ENCODE measurements at places on chromosomes 4 and X.

DNA sequence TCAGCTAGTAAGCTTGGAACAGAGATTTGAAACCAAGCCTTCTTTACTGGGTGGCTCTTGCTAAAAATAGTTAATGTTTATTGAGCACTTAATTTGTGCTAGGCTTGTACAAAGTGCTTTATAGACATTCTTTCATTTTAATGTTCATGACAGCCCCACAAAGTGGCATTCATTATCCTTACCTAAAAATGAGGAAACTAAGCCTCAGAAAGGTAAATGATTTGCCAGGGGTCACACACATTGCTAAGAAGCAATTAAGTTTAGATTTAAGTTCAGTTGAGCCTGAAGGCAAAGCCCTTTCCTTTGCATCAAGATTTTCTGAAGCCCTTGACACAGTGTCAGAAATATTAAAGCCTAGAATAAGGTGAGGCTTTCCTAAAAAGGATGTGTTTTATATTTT, 327.5 kb upstream of the FGF13 start:
- no peak for DNase-seq

GRCh38 chr4:183843248-183843671, 61.8 kb upstream of the STOX2 start:
- DNase-seq, result no peak

GRCh38 chr4:1521821-1522361, 115.6 kb upstream of the NKX1-1 start:
- no peak for DNase-seq

- no peak for DNase-seq
Observed at GRCh38 chr4:87151730-87152129, 68.7 kb downstream of the KLHL8 start.

GRCh38 chr4:149017002-149017734, 575.0 kb upstream of the NR3C2 start:
- DNase-seq, result no peak

- DNase-seq, result no peak
Observed at GRCh38 chr4:18815081-18815778, 793.7 kb upstream of the LCORL start.

GRCh38 chr4:100517864-100518341, at the start of gene EMCN:
TSS of gene EMCN (minus strand) at chr4:100518022. CDS start at chr4:100517914, 108 bp downstream.
- no peak for DNase-seq

- DNase-seq, result no peak
Observed at GRCh38 chrX:131399678-131400428, 110.7 kb upstream of the IGSF1 start.

DNA sequence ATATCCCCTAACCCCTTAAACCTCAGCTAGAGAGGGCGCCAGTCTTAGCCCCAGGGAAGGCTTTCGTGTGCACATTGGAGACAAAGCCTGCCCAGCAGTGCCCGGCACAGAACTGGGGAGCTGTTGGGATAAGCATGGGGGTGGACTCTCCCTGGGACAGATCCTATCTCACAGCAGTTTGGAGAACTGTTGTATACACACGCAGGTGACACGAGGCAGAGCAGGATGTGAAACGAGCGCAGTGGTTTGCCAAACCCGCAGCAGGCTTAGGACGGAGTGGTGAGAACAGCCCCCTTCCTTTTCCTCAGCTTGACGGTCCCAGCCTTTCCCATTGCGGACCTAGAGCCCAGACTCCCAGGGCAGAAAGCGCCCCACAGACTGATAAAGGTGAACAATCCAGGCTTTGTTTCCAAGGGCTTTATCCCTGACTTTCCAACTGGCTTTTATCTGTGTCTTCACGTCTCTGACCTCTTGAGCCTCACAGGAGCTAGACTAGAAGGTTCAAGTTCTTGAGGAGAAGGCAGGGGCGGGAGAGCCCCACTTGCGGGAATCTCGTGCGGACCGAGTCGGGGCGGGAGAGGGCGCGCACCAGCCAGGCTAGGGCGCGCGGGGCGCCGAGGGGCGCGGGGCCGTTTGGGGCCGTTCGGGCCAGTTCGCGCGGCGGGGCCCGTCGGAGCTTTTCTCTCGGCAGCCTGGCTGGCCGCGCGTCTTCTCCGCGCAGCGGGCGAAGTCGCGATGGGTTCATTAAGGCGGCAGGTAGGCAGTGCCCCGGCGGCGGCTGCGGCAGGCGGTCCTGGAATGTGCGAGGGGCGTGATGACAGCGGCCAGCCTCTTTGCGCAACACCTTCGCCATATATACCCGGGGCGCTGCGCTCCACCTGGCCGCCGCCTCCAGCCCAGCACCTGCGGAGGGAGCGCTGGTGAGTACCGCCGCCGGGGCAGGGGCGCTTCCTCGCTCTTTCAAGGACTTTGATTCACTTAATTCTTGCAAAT, at the start of gene SLC34A2:
Gene SLC34A2 (plus strand): TSS at position 881 of the 993 bp plus-strand sequence. CDS start 6,650 bp downstream, outside the sequence.
- no peak for DNase-seq

DNA sequence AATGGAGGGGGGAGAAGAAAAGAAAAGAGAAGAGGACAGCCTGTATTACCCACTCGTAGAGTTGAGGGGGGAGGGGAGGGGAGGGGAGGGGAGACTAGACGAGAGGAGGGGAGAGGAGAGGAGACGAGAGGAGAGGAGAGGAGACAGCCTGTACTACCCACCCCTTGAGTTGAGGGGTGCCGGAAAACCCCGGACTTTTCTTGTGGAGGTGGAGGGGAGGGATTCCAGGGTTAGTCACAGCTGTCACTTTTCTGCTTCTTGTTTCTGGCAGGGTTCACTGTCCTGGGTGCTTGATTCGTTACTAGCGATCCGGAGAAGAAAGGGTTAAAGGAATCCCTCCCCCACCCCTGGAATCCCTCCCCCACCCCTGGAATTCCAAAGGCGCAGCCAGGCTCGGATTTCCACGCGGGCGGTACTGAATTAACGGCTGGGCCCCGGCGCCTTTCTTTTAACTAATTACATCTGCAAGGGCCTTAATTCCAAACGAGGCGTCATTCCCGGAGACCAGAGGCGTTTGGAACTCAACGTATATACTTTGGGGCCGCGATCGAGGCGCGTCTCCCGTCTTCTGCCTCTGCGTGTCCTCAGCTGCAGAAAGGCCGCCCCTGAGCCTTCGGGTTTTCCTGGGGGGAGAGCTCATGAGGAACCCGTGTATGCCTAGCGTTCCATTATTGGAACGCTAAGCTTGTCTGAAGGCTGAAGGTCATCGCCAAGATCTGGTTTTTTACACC, 20.1 kb upstream of the CSF2RA start:
- DNase-seq, result no peak

GRCh38 chr4:126705266-126705665, 927.5 kb upstream of the INTU start:
- no peak for DNase-seq

DNA sequence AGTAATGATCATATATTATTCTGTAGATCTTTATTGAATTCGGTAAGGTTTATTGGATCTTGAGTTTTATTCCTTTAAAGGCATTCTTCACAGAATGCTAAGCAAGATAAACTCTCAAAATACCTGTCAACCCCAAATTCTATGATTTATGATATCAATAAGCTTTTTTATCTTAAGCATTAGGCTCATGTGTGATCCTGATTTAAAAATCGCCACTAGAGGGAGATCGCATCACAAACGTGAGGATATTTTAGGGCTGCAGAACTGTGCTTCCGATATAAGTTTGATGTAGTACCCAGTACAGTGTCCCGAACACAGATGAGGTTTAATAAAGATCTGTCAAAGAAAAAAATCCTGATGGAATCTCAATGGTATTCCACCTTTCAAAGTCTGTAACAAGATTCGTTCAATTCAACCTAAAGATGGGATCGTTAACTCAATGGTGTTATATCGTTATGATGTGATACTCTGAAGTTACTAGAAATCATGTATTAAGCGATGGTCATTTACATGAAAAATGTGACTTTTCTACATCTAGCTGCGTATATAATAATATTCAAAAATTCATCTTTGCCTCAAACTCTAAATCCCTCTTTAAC, 169.0 kb downstream of the CORIN start:
- DNase-seq, result peak; percentile 12

DNA sequence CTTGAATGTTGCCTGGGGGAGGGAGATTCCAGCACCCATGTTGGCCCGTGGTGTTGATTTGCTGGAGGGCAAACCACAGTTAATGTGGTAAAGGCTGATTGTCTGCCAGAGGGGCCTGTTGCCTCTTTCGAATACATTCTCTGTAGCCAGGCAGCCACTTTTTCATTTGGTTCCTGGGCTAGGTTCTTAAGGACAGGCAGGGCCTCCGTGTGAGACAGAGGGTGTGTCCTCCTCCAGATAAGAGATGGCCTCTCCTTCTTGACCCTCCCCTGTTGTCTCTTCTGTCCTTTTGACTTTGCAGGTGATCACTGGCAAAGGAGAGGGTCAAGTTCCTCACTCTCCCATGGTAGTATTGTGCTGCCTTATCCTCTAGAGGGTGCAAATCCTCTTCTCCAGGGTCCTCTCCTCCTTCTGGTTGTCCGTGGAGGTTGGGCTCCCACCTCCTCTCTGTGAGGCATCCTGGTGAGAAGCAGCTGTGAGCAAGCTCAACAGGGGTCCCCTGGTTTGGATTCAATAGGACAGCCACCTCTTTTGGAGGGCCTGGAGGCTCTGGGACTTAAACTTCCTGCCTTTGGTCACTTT, 44.9 kb downstream of the ZNF182 start:
- no peak for DNase-seq

- DNase-seq, result no peak
Observed at GRCh38 chr4:123659262-123659661, 262.7 kb downstream of the SPRY1 start.

GRCh38 chr4:104593019-104593418, 98.3 kb upstream of the CXXC4 start:
- DNase-seq, result no peak

DNA sequence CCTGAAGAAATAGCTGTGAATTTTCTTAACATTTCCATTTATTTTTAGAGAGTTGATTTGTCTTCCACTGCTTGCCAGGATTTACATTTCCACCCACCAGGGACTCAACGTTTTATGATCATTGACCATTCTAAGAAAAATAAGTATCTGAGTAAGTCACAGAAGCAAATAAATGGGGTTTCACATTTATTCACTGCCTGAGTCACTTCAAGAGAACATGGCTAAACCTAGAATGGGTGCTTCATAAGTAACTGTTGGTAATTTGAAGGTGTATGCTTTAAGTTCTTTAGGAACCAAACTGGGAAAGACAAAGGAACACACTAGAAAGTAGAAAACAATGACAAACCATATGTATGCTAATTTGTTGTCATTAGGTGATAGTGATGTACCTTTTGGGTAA, 43.2 kb upstream of the GRIA3 start:
- no peak for DNase-seq

DNA sequence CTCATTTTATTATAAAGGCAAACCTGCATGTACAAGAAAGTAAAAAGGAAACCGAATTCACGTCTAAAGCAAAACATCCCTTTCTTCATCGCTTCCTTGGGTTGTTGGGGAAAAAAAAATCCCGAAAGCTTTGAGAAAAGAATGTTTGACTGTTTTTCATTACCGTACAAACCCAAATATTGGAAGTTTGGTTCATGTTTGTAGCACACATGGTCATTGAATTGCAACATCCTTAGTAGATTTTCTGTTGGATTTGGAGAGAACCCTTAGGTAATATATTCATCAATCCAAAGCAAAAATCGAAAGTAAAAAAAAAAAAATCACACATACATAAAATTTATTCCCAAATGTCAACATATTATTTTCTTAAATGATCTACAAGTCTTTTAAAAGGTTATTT, 420.3 kb downstream of the MAPK10 start:
- DNase-seq, result no peak

DNA sequence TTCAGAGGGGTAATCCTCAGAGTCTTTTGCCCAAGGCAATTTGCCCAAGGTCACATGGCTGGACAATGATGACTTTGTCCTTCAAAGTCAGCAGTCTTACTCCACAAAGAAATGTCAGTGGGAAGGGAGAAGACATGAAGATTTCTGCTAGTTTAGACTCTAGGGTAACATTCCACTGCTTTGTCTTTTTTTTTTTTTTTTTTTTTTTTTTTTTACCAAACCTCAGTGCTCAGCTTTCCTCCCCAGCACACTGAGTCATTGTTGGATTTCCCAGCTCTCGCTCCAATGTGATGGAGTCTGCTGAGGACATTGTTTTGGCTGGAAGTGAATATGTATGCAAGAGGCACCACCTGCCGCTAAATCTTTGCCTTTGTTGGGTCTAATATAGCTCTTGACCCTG, 7.2 kb upstream of the C1QTNF7 start:
- DNase-seq, result no peak

- DNase-seq, result no peak
Observed at GRCh38 chrX:144327495-144327894, 443.6 kb downstream of the UBE2NL start.

- DNase-seq, result no peak
Observed at GRCh38 chrX:50615570-50616158, 145.0 kb upstream of the DGKK start.

DNA sequence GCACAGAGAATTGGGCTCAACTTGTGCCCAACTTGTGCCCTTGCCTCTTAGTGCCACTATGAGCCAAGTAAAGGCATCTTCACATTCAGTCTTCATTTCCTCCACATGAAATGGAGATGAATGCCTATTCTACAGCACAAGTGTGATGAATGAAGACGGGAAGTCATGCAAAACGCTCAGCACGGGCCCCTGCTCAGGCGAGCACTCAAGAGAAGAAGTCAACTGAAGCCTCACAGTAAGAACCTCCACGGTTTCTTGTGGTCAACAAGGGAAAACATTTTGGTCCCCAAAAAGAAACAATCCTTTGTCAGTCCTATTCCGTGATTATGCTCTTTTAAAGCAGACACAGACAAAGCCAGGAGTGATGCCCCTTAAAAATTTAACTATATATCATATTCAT, 87.0 kb downstream of the IRF2 start:
- DNase-seq, result no peak

- no peak for DNase-seq
Observed at GRCh38 chrX:77628294-77629025, 157.6 kb downstream of the ATRX start.

GRCh38 chr4:103496800-103497199, 223.0 kb downstream of the TACR3 start:
- DNase-seq, result no peak

GRCh38 chrX:125710403-125711062, 390.9 kb downstream of the TEX13C start:
- no peak for DNase-seq

All from Panc1 (cell line).